ENCODE measurements at places on chromosomes 5 and 9.

- no peak for DNase-seq
Measured at GRCh38 chr5:127599847-127600246, 49.0 kb upstream of the CTXN3 start.

GRCh38 chr5:87435144-87435694, 22.5 kb upstream of the CCNH start:
- DNase-seq = no peak

DNA sequence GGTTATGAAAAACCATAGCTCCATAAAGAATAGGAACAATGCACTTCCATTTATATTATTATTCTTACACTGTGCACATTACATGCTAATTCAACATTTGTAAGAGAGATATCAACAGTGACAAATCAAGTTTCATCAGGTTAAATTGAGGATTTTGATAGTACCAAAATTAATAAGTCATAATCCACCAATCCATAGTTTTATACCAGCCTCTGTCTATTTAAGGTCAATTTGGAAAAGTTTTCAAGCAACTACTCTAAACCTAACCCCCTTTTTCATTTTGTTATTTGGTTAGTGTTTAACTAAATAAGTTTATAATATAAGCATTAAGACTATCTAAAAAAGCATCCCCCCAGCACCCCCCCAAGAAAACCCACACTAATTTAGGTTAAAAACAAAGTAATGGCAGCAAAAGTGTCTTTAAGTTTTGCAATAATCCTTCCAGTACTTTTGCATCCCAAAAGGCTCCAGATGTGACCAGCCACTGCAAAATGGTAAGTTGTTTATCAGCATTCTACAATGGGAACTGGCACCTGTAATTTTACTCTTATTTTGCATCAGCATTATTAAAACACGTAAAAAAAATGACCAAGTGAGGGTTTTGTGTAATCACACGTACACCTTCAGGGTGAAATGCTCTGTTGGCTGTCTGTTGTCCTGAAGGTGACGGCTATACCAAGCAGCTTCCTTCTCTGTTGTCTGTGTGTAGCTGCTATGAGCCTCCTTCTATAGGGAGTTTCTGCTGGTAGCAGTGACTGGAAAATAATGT, 36.8 kb upstream of the SSBP2 start:
- peak; percentile 72 for DNase-seq

DNA sequence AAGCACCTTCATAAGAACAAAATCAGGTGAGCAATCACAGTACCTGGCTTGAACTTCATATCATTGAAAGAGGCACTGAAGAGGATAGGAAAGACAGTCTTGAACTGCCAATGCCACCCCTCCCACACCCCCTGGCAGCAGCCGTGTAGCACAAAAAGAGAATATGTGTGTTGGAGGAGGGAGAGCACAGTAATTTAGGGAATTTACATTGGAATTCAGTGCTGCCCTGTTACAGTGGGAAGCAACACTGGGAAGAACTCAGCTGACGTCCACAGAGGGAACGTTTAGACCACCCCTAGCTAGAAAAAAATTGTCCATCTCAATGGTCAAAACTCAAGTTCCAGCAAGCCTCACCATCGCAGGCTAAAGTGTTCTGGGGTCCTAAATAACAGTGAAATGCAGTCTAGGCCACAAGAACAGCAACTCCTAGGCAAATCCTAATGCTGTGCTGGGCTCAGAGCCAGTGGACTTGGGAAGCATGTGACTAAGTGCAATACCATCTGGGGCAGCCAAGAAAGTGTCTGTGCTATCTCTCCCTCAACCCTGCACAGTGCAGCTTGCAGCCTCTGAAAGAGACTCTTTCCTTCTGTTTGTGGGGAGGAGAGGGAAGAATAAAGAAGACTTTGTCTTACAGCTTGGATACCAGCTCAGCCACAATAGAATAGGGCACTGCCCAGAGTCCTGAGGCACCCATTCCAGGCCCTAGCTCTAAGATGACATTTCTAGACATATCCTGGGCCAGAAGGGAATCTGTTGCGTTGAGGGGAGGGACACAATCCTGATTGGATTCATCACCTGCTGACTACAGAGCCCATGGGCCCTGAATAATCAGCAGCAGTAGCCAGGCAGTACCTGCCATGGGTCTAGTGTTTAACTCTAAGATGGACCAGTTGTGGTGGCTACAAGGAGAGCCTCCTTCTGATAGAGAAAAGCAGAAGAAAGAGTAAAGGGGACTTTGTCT, 62.1 kb upstream of the VLDLR start:
- no peak for DNase-seq

- no peak for DNase-seq
Measured at GRCh38 chr9:89955626-89956025, 350.8 kb downstream of the GADD45G start.

DNA sequence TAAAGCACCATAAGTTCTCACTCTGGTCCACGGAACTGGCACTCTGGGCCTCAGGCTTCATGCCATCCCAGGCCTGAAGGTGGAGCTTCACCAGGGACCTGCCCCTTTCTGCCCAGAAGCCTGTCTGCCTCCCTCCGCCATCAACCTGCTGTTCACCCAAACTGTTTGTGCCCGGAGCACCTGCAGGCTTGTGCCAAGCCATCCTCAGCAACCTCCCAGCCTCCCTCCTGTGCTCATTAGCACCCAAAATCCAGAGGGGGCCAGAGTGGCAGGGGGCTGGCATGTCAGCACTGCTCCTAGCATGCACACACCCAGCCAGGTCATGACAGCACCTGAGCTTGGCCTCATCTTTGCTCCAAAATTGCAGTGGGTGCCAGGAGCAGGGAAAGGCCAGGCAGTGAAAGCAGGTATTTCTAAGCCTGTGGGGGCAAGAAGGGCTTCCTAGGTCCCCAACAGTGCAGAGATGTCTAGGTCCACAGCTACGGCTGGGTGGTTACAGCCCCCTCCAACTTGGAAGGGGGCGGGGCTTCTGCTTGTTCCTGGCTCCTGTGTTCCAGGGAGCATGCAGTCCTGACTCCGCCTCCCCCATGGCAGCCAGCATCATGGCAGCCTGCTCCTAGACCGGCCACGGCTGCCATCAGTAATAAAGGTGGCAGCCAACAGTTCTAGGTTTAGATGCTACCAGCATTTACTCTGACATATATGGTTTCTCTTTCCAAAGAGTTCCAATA, 85.1 kb downstream of the GIN1 start:
- DNase-seq = no peak

DNA sequence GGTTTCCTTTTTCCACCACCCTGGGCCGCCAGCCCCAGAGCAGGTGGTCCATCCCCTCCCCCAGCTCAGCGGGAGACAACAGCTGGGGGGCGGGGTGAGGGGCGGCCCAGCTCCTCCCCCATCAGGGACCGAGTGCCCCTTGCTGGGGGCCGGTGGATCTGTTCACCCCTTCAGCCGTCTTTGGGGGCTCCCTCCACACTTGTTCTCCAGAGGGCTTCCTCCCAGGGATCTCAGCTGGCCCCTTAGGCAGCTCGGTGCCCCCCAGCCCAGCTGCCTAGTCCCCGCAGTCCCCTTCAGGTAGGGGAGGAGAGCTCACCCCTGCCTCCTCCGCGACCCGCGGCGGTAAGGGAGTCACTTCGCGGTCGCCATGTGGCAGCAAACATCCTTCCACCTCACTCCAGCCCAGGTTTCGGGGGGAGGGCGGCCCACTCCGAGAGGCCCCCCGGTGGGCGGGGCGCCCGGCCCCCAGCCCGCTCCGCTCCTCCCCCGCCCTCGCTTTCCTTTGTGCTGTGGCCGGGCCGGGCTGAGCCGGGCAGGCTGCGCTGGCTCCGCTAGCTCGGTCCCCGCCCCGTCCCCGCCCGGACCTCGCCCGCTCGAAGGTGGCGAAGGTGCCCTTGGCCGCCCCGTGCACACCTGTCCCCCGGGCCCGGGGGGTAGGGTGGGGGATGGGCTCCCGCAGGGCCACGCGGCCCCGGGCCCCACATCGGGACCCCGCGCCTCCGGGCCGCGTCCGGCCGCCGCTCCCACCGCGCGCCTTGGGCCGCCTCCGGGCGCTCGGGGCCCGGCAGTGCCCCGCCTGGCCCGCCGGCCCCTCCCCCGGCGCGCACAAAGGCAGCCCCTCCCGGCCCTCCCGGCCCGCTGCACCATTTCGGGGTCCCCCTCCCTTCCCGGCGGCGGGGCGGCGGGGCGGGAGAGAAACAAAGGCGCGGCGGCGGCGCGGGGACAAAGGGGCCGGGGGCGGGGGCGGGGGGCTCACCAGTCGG, 683 bp downstream of the DBN1 start:
- DNase-seq = no peak

DNA sequence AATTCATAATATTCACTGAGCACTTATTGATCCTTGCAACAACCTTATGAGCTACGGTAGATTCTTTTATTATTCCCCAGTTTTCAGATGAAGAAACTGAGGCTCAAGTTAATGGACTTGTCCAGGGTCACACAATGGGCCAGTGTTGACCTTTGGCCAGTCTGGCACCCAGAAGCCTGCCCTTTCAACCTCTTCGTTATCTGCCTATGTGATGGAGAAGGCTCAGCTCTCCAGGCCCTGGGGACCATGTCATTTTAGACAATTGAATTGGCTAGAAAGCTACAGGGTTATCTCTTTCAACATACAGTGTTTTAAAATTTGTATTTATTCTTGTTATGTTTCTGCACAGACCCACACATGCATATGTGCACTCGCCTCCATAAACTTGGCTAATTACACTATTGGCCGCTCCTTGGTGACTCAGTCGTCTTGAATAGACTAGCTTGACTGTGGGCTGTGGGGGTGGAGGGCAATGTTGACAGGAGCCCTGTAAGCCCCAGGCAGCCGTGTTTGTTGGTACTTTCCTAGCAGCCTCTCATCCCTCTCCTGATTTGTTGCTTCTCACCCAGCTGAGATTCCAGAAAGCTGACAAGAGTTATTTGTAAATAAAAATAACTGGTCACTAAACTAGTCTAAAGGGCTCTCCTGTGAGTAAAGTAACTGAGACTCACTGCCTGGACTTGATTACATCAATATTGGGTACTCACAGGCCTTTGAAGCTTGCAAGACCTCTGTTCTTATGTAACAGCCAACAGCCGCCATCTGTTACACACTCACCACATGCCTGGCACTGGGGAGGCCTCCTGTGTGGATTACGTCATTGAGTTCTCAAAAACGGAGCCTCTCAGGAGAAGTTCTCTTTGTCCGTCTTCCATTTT, 8.5 kb upstream of the ANGPTL2 start:
- DNase-seq = no peak

DNA sequence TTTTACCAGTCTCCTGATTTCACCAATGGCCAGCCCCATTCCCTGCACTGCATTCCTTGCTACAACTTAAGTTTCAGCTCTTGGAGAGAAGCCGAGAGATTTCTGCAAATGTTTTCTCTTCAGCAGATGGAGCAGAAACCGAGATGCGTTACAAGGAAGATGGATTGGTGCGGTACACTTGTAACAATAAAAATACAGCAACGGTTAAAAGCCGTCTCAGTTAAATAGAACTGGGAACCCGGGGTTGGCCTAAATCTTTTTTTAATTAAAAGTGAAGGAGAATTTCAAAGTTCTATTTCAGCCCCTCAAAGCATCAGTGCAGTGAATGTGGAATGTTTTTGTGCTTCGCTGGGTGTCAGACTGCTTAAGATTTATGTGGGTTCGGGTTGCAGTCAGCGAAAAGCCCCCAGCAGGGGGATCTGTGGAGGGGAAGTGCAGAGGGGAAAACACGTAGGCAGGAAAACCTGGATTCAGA, 19.8 kb downstream of the BRINP1 start:
- DNase-seq = no peak

GRCh38 chr5:132309679-132310078, 15.5 kb downstream of the SLC22A4 start:
- DNase-seq = no peak

DNA sequence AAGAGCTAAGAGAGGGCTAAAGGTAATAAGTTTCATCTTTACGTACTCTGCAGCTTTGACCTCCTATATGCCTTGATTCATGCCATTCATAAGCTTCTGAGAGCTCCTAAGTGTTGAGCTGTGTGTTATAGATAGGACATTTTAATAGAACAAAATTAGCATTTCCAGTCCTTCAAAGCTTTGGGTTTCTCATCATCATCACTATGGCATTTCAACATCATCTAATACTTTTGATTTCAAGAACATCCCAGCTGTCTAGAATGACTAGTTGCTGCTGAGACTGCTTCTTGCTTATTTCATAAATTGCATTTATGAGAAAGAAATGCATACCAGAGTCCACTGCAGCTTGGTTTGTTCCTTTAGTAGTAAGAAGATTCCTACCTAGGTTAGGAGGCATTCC, 201.7 kb downstream of the SGCD start:
- no peak for DNase-seq

- no peak for DNase-seq
Measured at GRCh38 chr5:41416336-41416735, 94.1 kb downstream of the PLCXD3 start.

GRCh38 chr9:75504721-75505120, 385.8 kb upstream of the PCSK5 start:
- DNase-seq = no peak

GRCh38 chr9:127585161-127585819, 26.8 kb upstream of the STXBP1 start:
- no peak for DNase-seq

GRCh38 chr5:23412515-23412914, 94.9 kb upstream of the PRDM9 start:
- no peak for DNase-seq

DNA sequence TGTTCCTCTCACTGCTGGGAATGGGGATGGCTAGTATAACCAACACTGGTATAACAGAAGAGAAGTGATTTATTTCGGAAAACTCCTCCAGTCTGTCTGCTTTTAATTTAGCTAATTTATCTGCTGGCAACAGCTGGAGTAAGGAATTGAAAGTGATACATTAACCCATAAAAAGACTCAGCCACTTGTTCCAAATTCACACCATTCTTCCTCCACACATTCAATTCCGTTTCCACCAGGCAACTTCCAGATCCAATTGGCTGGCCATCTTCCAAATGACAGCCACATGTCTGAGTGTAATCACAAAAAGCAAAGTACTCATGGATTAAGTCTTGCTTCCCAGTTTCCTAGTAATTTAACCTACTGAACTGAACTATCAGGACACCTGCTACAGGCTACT, 77.1 kb upstream of the RETREG1 start:
- no peak for DNase-seq

GRCh38 chr9:130554606-130555005, 24.8 kb upstream of the FUBP3 start:
- no peak for DNase-seq

- DNase-seq = no peak
Measured at GRCh38 chr5:32814141-32814540, 103.0 kb downstream of the NPR3 start.

GRCh38 chr5:1815071-1815786, 14.0 kb downstream of the NDUFS6 start:
- DNase-seq = no peak

- DNase-seq = no peak
Measured at GRCh38 chr5:132074091-132074771, 642 bp downstream of the CSF2 start.

Data from breast epithelium (tissue), 4 donors.